ENCODE measurements at places on chromosomes 13 and 19.
A peak's percentile ranks its signal among the peaks of the same experiment; 100 is the strongest.

- no peak for DNase-seq
These were observed 126.9 kb downstream of the SIPA1L3 start for GRCh38 chr19:38033658-38034491.

DNA sequence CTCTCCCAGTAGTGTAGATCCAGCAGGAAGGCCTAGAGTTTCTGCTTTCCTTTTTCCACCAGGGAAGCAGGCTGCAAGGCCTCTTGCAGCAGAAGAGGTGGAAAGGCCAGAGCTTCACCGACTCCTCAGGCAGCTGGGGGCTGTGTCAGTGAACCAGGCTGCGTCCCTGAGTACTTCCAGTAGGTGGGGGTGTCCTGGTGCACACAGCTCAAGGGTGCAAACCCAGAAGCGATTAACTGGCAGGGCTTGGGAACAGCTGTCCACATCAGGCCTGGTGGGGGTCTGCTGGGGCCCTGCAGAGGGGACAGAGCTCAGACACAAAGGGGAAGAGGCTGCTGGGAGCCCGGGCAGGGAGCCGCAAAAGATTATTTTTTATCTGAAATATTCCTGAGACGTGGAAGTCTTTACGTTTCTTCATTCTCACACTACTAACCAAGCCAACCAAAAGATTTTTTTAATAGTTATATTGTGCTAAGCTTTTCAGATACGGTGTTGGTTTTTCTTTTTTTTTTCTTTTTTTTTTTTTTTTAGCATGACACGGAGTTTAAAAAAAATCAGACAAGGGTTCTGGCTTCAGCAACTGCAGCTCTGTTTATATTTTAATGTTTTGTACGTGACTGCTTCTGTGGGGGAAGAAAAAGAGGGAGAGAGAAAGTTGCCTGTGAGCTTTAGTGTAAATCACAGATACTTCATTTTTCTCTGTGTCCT lies 11.0 kb downstream of the TSHZ3 start:
- no peak for DNase-seq

GRCh38 chr19:11321191-11322126 lies 18.0 kb downstream of the RAB3D start:
- no peak for DNase-seq

GRCh38 chr19:32387701-32388392 lies 17.7 kb upstream of the DPY19L3 start:
- DNase-seq, result no peak

GRCh38 chr19:13022859-13023636 lies 27.8 kb downstream of the NFIX start:
- DNase-seq, result no peak

GRCh38 chr19:51689751-51690453 lies 3.2 kb upstream of the SPACA6 start:
- no peak for DNase-seq

- DNase-seq, result no peak
These were observed 47.9 kb downstream of the RUBCNL start for GRCh38 chr13:46339035-46339666.

DNA sequence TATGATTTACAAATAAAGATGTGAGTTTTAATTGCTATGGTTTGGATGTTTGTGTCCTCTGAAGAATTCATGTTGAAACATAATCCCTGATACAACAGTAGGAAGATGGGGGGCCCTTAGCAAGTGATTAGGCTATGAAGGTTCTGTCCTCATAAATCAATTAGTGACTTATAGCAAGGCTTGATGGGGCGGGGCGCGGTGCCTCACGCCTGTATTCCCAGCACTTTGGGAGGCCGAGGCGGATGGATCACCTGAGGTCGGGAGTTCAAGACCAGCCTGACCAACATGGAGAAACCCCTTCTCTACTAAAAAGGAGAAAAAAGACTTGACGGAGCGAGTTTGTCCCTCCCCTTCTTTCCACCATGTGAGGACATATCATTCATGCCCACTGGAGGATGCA lies 2486.5 kb upstream of the PCDH20 start:
- DNase-seq, result no peak

- no peak for DNase-seq
These were observed 12.5 kb downstream of the FAM124A start for GRCh38 chr13:51234676-51235075.

DNA sequence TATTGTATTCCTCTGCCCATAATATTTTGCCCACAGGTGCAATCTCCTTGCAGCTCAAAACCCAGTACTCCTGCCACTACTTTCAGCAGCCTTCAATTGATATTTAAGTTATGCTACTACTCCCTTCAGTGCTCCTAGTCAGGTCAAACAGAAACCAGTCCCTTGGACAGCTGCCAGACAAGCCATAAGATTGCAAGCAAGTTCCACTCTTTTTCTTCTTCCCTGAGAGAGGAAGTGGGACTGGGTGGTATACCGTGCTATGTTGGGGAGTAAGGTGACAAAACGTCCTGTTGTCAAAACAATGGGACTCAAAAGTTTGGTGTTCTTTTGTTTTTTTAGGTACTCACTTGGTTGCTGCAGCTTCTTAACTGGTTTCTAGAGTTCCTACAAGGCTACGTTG lies 63.1 kb upstream of the FRY start:
- no peak for DNase-seq

DNA sequence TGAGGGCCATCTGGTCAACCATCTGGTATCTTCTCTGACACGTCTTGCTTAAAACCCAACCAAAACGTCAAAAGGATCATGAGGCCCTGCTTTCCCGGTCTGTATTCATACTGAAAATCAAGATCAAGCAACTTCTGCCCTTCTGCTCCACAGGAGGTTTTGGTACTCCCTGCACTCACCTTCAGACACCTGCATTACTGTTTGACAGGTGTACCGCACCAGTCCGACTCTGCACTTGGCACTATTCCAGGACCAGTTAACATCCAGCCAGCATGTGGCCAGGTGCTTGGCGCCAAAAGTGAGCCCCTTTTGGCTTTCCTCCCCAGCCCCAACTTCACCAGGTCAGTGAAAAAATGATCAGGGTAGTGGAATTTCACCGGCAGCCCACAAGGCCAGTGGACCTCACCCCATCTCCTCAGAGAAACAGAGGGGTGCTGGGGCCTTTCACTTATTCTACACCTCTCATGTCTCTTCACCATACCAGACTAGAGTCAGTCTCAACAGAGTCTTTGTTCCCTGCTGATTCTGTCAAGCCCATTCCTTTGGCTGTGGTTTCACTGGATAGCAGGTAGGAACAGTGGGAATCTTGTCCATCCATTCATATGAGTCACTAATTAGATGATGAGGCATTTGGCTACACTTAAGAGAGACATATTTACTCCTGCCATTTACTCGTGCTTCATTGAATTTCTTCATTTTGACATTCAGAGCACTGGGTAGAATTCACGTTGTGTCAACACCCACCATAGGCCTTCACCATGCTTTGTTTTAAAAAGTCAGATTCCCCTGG lies 85.3 kb downstream of the ZNF726 start:
- no peak for DNase-seq

GRCh38 chr19:11168568-11168967 lies 13.0 kb upstream of the SPC24 start:
- no peak for DNase-seq

GRCh38 chr19:48907671-48908070 lies 7.6 kb downstream of the NUCB1 start:
- no peak for DNase-seq

DNA sequence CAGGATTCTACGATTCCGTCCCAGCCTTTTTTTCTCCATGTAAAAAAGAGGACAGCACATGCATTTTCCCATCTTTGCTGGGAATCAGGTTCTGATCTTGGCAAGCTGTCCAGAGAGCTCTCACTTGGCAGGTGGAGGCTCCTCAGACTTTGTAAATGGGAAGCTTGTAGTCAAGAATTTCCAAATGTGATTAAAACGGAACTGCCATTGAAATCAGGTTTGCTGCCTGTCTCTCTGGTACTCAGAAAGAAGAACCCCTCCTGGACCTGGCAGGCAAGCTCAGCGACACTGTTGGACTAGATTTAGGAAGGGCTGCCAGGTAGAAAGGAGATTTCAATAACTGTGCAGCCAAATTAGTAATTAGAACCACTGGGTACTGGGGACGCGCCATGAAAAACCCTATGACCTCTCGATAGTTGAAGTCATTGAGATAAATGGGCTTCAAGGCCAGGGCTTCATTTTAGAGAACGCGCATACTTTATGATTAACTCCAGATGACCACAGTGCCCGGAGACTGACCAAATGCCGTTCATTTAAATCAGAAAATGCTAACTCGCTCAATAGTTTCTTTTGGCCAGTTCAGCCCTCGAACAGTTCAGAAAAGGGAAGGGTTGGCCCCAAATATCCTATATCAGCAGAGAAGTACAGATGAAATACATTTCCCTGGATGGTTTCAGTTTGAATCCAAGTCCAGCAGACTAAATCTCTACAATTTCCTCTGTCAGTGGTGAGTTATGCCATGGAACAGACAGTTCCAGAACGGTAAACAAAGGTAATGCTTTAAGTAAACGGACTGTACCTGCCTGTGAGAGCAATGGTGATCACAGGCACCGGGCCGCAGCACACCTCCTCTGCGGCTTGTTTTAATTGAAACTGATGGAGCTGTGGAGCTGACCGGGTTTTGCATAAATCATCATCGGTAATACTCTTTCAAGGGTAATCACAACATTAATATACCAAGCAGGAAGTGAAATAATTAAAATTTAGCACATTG lies 517.4 kb downstream of the RFC3 start:
- no peak for DNase-seq

- no peak for DNase-seq
These were observed 5.7 kb downstream of the PALM3 start for GRCh38 chr19:14056069-14056666.

- no peak for DNase-seq
These were observed 190.9 kb downstream of the SLITRK6 start for GRCh38 chr13:85608255-85608829.

DNA sequence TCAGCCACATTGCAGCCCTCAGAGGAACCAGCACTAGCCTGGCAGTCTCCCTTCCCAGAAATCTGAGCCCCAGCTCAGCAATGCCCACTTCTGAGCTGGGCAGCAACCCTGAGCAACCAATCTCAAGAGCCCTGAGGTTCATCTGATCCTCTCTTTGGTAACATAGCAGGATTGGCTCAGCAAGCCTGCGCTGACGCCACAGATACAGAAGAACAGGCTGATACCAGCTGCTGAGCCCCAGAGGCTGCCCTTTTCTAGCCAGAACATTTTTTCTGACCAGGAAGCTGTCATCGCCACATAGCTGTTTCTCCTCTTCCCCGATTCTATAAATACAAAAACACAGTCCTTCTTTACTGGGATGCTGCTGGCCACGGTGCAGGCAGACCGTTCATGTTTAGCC lies 59.8 kb downstream of the TRPM4 start:
- no peak for DNase-seq

- peak; percentile 41 for DNase-seq
These were observed 6.4 kb downstream of the KLF16 start for GRCh38 chr19:1856698-1857603.

DNA sequence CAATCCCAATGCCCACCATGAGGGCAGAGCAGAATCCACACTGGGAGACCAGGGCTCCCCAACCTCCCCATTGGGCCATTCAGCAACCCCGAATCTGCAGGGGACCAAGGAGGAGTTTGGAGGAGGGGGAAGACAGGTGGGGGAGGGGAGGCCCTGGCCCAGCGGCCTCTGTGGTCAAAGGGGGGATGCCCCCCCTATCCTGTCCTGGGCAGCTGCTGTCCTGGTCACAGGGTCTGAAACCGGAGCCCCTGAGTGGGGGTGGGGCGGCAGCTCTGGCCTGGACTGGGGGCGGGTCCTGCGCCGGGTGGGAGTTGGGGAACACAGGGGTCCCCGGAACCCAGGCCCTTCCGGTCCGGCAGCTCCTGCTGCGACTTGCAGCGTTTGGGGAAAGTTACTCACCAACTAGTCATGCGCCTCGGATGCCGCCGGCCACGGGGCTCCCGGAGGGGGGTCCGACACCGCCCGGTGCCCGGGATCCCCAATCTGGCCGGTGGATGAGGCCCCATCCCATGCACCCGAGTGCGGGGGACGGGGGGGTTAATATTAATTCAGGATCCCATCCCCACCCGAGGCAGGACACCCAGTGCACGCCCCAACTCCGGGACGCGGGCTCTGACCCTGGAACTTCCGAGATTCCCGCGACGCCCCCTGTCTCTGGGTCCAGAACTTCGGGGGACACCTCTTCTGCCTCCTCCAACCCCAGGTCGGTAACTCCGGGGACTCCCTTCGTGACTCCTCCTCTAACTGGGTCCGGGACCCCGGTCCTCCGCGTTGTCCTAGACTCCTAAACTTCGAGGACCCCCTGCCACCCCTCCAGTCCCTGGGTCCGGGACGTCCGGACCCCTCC lies 872 bp downstream of the HOMER3 start:
- DNase-seq, result no peak
